CD4-positive, alpha-beta T cell (primary cell): ENCODE measurements at places on chromosomes 16 and 17.

DNA sequence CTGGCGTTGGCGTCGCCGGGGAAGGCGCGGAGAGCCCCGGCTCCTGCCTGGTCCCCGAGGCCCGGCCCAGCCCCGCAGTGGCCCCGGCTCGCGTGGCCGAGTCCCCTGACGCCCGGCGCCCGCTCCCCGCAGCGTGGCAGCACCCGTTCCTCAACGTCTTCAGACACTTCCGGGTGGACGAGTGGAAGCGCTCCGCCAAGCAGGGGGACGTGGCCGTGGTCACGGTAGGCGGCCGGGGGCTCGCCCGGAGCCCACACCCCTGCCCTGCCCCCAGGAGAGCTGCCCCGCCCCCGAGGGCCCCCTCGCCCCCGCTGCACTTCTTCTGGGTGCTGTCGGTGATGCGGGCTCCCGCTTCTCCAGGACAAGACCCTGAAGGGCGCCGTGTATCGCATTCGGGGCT, 466 bp downstream of the WDR90 start:
- DNase-seq: no peak

GRCh38 chr17:58577696-58578095, 63.3 kb upstream of the MTMR4 start:
- peak; percentile 26 for DNase-seq

- peak; percentile 73 for DNase-seq
Measured at GRCh38 chr17:7351665-7352502, at the start of gene KCTD11. KCTD11 (plus strand) TSS chr17:7352162.

GRCh38 chr17:19295473-19296135, 58.4 kb downstream of the EPN2 start:
- no peak for DNase-seq

DNA sequence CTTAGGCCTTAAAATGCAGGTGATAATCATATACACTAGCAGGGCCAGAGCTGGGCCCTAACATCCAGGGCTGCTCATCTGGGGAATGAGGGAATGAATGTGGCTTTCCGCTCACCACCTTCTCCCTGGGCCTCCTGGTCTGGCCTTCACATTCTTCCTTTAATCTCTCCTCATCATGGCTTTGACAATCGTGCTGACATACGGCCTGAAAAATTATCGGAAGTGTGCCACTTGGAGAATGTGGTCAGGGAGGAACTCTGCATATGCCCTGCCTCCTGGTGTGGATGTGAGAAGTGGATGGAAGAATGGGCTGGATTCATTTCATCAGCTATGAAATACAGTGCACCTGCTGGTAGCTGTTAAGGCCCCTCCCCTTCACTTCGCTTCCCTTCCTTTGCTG, 2.4 kb downstream of the WSCD1 start:
- DNase-seq: no peak

GRCh38 chr17:40702271-40702670, 1.3 kb downstream of the KRT24 start:
- no peak for DNase-seq

GRCh38 chr17:42116705-42117396, 4.3 kb downstream of the KAT2A start:
- DNase-seq: peak; percentile 84

DNA sequence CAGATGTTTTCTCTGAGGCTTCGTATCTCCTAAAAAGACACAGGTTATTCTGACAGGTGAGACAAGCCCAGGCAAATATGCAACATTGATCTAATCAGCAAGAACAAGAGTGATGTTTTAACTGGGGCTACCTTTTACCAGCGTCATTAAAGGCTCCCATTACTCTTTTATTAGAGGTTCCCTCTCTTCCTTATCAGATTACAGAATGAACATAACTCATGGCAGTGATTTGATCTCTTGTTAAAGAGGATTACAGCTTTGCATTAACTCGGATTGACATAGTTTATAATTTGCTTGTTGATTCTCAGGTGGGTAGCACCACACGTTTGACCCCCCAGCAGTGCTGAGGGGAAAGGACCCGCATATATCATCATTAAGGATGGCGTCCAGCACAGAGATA, 90.5 kb downstream of the AATF start:
- DNase-seq: no peak

- no peak for DNase-seq
Measured at GRCh38 chr16:69890114-69890891, 60.8 kb upstream of the CLEC18A start.
